Stimulated activated CD4-positive, alpha-beta T cell treated with anti-CD3 and anti-CD28 coated beads, Interleukin-1b, Interleukin-23, amount 100 ng/mL, for 1 hour (primary cell): ENCODE measurements at places on chromosomes 7 and 10.

- DNase-seq, result no peak
Observed at GRCh38 chr7:101835136-101835535, 17.7 kb downstream of the CUX1 start.

DNA sequence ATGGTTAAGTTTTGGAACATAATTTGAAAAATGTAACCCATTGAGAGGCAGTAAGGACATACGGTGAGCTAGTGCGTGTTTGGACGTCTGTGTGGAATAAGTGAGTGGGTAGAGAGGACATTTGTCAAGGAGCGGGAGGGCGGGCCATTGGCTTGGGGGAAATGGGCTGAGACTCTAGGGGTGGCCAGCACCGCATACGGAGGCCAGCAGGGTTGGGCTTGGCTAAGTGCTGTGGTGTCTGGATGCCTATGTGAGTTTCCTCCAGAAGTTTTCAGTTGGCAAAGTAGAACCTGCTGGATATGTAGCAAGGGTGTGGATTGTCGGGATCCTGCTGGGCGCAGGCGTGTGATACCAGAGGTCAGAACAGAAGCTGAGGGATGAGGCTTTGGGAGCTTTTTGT lies 103.0 kb downstream of the TCF7L2 start:
- no peak for DNase-seq

DNA sequence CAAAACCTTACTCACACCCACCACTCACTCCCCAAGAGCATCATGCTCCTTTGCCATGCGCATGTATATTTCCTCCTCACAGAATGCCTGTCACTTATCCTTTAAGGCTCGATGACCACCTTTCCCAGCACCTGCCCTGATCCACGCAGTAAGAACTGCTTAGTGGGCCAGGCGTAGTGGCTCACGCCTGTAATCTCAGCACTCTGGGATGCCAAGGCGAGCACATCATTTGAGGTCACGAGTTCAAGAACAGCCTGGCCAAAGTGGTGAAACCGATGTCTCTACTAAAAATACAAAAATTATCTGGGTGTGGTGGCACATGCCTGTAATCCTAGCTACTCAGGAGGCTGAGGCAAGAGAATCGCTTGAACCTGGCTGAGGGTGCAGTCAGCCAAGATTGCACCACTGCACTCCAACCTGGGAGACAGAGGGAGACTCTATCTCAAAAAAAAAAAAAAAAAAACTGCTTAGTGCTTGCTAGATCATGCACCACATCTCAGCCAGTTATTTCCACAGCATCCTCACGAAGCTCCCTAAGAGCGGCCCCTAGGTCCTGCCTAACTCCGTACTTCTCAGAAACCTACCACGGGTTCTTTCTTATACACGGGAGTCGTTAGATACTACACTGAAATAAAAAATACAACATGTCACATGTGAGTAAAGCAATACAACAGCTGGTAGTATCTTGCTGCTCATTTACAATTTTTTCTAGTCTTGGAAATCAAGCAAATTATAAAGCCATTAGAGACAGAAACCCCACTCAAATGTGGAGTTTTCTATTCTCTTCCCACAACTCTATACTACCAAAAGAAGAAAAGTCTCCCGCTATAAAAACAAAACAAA lies 37.2 kb downstream of the CYTH3 start:
- DNase-seq, result no peak

DNA sequence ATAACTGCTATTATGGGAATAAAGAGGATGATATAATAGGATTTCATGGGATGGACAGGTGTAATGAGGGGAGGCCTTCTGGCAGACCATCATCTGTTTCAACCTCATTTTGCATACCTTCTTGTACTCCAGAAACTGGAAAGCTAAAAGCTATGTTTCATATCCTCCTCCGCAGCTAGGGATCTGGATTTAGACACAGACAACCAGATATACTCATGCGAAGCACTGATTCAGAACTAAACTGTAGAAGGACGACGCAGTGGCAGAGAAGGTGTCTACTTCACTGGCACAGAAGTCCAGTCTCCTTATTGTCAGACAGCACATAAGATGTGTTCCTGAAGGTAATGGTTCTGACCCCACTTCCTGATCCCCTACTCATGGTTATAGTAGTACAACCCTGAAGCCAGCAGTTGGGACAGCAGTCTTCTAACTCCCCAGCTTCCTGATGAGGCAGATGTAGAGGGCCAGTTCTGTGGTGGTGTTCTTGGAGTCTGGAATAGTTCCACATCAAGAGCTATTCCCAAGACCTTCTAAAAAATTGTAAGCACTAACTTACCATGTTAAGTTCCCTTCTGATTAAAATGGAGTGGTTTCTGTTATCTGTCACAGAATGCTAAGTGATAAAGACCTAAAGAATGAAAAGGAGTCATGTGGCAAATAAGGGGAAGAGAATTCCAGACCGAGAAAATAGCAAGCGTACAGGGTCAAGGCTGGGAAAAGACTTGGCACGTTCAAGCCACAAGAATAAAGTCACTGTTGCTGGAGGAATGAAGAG lies 550.3 kb downstream of the GRM8 start:
- no peak for DNase-seq

DNA sequence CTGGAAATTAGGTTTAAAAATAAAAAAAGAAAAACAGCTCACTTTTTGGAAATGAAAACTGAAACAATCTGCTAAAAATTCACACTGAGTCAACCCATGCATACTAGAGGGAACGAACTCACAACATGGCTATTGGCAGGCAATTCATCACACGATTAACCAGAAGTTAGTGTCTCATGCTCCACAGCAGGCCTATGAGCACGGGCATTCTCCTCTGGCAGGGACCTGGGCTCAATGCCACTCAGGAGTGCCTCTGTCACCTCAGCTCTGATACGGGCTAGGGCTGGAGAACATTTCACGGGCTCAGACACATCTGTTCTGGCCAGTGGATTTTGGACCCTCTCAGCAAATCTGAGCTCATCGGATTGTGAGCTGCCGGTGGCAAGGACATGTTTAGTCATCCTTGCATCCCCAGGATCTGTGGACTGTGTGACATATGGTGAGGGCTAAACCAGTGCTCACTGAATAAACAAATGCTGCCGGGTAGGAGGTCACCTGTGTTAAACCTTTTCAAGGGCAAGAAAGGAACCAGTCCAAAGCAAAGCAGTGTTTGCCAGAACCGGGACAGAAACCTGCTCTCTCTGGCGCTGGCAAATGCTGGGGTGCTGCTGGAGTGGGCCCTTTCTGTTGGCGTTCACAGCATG lies 40.1 kb downstream of the POLR3A start:
- no peak for DNase-seq

DNA sequence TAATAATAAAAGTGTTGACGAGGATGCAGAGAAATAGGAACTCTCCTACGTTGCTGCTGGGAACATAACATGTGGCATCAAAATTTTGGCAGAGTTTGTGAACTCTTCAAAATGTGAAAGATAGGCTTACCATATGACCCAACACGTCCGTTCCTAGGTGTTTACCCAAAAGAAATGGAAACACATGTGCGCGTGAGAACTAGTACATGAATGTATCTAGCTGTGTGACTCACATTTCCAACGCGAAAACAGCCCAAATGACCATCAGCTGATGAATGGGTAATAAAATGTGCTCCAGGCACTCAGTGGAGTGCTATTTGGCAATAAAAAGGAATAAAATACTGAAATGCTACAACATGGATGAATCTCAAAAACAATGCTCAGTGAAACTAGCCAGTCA lies 10.4 kb upstream of the ELFN1 start:
- DNase-seq, result no peak

DNA sequence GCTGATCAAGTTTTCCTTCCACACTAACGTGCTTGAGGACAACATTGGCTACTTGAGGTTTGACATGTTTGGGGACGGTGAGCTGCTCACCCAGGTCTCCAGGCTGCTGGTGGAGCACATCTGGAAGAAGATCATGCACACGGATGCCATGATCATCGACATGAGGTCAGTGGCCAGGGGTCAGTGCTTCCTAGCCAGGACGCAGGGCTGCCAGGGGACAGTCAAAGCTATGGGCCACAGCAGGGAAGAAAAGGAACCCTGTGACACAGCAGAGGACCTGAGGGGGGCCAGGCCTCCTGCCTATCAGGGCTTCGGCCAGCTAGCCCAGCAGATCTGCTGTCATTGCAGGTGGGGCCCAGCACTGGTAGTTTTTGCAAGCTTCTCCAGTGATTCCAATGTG lies 5.2 kb downstream of the RBP3 start:
- no peak for DNase-seq

DNA sequence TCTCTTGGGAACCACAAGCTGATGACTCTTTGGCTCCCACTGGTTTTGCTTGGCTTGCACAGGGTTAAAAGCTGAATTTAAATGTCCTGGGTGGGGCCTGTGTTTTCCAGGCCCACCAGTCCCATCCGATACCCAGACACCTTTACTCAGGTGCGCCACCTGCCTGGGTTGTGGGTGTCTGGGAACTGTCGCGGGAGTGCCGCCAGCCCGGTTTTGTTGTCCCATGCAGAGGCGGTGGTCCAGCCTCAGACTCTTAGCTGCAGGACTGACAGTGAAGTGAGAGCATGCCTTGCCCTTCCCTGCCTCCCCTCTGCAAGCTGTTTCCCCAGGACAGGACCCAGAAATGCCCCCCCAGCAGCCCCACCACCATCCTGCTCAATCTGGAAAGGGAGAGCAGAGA lies 255.6 kb upstream of the ZNF32 start:
- no peak for DNase-seq

DNA sequence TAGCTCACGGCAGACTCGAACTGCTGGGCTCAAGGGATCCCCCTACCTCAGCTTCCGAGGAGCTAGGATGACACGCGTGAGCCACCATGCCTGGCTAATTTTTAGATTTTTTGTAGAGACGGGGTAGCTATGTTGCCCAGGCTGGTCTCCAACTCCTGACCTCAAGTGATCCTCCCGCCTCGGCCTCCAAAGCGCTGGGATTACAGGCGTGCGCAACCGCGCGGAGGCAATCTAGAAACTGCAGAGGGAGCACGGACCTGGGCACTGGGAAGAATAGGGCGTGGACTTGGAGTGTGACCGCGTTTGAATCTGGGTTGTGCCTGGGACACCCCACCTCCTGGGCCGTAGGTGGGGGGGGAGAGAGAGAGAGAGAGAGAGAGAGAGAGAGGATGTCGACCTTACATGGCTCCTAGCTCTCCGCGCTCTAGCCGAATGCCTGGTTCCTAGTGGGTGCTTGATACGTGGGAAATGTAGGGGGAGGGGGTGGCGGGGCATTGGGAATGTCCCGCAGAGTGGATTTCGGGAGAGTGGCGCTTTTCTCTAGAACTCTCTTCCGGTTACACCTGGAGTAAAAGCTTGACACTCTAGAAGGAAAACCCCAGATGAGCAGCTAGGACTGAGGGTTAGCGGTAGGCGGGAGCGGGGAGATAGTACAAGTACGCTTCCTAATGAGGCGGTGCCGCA lies 1.2 kb upstream of the MAP3K8 start:
- no peak for DNase-seq

- DNase-seq, result no peak
Observed at GRCh38 chr10:102423372-102423968, 2.8 kb downstream of the FBXL15 start.

- no peak for DNase-seq
Observed at GRCh38 chr10:24305551-24306506, 96.9 kb downstream of the KIAA1217 start.

- DNase-seq, result no peak
Observed at GRCh38 chr7:114765331-114766040, 156.4 kb upstream of the MDFIC start.

GRCh38 chr10:35364808-35365207 lies 28.5 kb downstream of the CCNY start:
- DNase-seq, result no peak

DNA sequence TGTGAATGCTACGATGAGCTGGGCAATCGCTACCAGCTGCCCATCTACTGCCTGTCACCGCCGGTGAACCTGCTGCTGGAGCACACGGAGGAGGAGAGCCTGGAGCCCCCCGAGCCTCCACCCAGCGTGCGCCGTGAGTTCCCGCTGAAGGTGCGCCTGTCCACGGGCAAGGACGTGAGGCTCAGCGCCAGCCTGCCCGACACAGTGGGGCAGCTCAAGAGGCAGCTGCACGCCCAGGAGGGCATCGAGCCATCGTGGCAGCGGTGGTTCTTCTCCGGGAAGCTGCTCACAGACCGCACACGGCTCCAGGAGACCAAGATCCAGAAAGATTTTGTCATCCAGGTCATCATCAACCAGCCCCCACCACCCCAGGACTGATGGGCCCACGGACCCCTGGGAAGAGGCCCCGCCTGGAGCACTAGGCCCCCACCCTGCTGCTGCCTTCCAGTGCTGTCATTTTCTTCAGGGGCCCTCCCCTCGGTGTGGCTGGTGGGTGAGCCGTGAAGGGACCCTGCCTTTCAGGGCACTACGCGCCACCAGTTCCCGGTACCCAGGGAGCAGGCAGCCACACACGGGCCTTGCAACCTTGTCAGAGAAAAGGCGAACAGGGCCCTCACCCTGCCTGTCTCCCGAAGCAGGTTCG lies 2.3 kb upstream of the ANKRD2 start:
- no peak for DNase-seq

DNA sequence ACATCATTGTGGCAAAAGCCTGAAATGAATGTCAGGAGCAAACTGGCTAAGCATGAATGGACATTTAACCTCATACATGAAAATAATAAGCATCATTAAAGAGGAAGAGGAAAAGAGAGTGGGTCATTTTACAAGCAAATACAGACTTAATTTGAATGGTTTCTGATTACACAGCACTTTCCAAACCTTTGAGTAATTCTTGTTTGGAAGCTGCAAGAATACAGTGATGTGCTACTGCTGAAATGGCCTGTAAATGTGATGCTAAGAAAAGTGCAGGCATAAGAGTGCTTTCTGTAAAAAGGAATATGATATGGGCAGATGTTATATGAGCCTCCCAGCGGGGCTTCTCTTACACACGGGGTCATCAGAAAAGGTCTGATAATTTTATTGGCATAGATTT lies 30.2 kb downstream of the TAS2R16 start:
- DNase-seq, result no peak

GRCh38 chr10:90363799-90364483 lies 493.9 kb downstream of the HTR7 start:
- no peak for DNase-seq

GRCh38 chr10:50529660-50530059 lies 94.1 kb downstream of the SGMS1 start:
- no peak for DNase-seq

GRCh38 chr10:110867807-110868465 lies 3.8 kb upstream of the PDCD4 start:
- no peak for DNase-seq

DNA sequence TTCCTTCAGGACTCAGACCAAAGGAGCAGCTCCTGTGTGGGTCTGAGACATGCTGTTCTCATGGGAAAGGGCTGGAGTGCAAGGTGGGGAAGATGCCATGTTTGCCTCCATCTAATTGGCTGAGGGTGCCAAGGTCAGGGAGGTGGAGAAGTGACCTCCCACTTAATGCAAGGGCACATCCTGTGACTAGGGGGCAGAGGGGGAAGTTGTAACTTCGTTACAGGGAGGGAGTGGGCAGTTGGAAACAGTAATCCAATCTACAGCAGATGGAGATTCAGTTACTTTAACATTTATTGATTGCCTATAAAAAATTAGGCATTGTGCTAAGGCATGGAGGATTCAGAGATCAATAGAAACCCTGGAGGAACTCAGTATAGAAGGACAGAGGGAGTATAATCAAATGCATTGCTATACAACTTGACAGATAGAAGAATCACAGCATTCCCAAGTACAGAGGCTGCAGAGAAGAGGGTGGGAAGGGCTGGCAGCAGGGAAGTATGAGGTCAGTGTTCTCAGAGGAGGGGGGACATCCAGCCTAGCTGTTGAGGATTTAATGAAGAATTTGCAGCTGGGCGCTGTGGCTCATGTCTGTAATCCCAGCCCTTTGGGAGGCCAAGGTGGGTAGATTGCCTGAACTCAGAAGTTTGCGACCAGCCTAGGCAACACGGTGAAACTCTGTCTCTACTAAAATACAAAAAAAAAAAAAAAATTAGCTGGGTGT lies 75.9 kb downstream of the CCNY start:
- DNase-seq, result no peak
